Posterior cingulate gyrus (tissue), 11 donors: ENCODE measurements at places on chromosomes 1 and 21.

GRCh38 chr1:76729142-76729541, 138.1 kb upstream of the ST6GALNAC5 start:
- DNase-seq = no peak

DNA sequence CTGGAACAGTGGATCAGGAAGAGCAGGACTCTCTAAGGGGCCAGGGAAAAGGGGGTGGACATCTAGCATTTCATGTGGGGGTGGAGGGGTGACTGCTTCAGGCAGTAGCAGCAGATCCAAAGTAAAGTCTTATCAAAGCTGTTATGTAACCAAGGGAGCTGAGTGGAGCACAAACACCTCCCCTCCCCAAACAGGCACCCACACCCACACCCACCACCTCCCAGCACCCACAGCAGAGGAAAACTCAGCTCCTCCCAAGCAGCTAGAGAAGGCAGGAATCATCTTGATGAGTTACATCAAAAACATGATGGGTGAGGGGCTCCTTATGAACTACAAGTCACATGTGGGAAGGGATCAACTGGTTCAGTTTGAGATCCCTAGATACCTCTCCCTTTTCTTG, 6.0 kb downstream of the DLGAP3 start:
- no peak for DNase-seq

DNA sequence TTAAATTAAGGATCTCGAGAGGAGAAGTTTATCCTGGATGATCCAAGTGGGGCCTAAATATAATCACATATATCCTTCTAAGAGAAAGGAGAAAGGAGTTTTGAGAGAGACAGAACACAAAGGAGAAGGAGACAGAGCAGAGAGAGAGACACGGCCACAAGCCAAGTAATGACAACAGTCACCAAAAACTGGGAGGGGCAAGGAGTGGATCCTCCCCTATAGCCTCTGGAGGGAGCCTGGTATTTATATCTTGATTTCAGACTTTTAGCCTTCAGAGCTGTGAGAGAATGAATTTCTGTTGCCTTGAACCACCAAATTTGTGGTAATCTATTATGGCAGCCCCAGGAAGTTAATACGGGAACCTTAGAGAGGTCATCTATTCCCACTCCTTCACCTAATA, 49.5 kb upstream of the CD1D start:
- no peak for DNase-seq

- DNase-seq = no peak
These were observed 124.2 kb upstream of the HNRNPU start for GRCh38 chr1:244988521-244988920.

GRCh38 chr1:68111519-68112436, 61.4 kb upstream of the DIRAS3 start:
- peak; percentile 85 for DNase-seq

DNA sequence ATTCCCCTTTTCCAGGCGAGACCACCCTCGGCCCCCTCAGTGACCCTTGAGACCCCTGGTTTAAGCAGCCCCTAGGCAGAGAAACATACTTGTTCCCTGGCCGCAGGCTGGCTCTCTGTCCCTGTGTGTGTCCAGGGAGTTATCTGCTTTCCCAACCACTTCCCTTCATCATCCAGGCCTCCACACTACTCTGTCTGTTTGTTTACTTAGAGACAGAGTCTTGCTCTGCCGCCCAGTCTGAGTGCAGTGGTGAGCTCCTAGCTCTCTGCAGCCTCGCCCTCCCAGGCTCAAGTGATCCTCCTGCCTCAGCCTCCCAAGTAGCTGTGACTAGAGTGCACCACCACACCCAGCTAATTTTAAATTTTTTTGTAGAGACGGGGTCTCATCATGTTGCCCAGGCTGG, 5.8 kb upstream of the VWA1 start:
- peak; percentile 48 for DNase-seq

DNA sequence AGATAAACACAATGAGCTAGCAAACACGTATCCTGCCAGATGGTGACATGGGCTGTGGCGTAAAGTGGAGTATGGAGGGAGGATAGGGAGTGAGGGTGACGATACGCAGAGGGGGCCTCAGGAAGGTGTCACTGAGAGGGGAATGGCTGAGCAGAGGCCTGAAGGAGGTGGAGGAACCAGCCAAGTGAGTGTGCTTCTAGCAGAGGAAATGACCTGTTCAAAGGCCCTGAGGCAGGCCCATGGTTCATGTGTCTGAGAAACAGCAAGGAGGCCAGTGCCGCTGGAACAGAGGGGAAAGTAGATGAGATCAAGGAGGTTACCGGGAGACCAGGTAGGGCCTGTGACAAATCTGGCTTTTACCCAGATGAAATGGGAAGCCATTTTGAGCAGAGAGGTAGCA, 36.0 kb downstream of the TAS1R2 start:
- DNase-seq = no peak

DNA sequence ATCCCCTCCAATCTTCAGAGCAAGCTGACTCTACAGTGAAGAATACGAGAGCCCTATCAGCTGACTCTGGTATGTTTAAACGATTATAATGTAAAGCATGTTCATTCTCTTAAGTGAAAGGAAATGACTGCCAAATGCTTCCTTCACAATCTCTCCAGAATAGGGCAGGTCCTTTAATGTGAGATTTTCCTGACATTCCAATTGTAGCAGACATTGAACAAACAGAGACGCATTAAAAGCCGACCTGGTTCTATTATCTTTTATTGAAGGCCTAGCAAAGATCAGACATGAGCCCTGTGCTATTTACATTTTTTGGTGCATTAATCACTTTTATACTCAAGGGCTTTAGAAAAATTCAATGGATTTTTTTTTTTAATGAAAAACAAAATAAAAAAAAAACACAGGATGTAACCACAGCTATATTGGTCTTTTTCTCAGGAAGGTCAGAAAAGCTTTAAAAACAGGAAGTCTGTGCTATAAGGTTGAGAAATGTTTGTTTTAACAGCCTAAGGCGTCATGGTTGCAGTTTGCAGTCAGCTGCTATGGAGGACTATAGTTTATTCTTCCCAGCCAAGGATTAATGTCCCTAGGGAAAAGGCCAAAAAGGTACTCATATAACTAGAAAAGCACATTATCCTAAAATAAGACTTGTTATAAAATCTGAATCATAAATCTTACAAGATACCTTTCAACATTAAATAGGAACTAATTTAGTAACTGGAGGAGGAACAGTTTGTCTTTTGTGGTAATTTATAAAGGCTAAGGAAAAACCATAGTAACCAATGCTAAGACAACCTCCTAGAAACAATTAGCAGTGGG, 104.8 kb downstream of the RERE start:
- DNase-seq = no peak

DNA sequence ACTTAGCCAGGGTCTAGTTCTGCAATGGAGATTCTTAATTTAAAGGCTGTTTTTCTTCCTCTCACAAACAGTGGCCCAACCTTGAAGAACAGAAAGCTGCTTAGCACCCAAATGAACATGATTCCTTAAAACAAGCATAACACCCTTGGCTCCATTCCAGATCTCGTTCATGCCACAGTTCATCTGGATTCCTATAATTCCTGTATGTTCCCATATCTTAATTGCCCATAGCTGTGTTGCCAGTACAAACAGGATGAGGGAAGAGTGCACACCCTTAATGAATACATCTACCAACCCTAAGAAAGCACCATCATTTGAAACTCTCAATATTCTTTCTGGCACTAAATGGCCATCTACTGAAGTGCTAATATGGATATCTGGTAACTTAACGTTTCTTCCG, 45.5 kb downstream of the TGFB2 start:
- no peak for DNase-seq
